ENCODE measurements at places on chromosomes 5 and 9.

DNA sequence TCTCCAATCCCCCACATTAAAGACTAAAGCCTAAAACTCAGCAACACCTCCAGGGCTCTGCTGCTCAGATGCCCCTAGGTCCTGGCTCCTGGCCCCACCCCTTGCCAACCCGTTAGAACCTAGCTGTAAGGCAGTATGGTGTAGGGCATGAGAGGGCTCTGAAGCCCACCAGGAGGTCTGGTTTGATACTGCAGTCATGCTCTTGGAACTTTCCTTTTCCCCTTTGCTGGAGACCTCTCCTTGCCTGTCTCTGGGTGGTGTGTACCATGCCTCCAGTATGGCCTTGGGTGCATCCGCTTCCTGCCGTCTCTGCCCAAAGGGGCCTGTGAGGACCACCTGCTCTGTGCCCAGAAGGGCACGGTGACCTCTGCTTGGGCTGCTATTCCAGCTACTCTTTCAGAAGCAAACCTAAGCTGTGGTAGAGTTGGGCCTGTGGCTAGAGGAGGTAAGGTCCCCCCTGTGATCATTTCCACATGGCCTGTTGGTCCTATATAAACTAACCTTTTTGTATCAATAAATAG, 3.5 kb downstream of the TENT4A start:
- no peak for DNase-seq

DNA sequence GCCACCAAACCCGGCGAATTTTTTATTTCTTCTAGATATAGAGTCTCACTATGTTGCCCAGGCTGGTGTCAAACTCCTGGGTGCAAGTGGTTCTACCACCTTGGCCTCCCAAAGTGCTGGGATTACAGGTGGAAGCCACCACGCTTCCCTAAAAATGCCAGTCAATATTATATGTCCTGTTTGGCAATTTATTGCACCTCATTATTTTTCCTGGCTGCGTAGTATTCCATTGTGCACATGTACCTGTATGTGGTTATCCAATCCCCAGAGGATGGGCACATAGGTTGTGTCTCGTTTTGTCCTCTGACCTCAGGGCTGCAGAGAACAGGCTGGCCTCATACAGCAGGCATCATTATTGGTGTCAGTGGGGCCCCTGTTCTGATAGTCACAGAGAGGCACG, 181.7 kb downstream of the C9orf50 start:
- no peak for DNase-seq

DNA sequence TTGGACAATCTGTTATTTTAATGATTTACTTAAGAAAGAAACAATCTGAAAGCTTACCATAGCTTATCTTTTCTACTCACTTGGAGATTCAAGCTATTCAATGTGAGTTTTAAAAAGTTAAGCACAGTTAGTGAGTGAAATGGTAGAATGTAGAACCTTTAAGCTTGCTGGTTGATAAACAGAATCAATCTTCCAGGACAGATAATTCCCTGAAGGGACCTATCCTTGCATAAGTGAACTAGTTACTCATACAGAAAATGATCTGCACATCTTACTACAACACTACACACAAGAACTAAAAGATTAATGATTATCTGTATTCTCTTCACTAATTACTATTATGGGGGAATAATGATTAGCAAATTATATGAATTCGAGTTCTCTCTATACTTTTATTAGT, 165.6 kb downstream of the PALM2AKAP2 start:
- DNase-seq: peak; percentile 41

GRCh38 chr9:89491694-89492093, 6.2 kb downstream of the SEMA4D start:
- DNase-seq: no peak

- no peak for DNase-seq
These were observed 44.4 kb upstream of the ELOVL7 start for GRCh38 chr5:60888359-60889061.

- no peak for DNase-seq
These were observed 1.8 kb downstream of the NUDT2 start for GRCh38 chr9:34331196-34331595.

DNA sequence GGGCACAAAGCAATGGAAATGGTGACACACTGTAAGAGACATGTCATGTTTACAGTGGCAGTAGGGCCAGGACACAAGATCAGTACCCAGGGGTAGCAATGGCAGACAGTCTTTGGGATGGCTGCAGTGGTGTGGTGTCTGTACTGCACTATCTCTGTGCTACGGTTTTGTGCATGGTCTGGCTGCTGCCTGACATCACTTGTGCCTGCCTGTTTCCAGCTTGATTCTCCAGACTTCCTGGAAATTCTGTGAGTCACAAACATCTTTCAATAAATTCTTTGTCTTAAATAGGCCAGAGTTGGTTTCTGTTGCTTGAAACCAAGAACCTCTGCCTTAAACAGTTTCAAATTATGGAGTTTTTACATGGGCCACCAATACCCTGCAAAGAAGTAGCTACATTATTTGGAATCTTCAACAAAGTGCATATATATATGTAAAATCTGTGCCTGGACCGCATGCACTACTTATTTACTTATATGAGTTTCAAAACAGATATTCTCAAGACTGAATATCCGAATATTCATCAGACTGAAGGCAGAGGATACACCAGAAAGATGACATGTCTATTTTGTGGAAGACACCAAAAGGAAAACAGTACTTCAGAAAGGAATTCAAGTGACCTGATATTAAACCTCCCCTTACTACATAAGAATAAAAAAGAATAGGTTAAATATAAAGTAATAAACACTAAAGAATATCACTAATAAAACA, 188.1 kb downstream of the RFX3 start:
- peak; percentile 68 for DNase-seq

DNA sequence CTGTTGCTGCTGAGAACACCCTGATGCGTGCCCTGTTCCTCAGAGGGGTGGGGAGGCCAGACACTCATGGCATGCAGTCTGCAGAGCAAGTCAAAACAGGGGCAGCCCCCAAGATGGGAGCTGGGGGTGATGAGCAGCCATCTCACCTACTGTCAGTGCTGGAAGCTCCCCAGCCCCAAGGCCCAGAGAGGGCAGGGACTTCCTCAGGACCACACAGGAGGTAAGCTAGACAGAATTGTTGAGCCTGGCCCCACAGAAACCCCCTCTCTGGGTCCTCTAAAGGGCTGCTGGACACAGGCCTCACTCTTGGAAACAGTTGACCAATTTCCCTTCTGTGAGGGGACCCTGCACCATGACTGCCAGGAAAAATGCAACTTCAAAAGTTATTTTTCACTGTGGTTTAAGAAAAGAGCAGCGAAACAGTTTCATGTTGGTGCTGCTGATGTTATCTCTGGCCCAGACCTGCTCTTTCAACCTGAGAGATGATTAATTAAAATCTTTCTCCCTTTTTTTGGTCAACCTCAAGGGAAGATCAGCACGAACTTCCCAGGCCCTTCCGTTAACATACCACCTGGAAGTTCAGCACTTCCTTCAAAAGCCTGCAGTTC, 9.6 kb downstream of the CSF2 start:
- no peak for DNase-seq

GRCh38 chr9:120612218-120612617, 32.3 kb upstream of the CDK5RAP2 start:
- DNase-seq: no peak

DNA sequence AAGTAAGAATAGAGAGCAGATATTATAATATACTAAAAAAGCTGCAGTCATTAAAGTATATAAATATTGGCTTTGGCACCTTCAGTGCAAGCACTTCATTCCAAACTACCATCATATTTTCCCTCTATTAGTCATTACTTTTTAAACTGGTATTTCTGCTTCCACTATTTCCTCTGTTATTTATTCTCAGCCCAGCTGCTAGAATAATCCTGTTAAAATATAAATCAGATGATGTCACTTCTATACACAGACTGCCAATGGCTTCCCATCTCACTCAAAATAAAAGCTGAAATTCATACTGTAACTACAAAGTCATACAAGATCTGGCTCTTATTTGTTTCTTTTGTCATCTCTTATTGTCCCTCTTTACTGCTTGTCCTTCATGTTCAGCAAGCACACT, 432.9 kb downstream of the TLE4 start:
- DNase-seq: peak; percentile 20

GRCh38 chr5:77960305-77960704, 184.2 kb upstream of the TBCA start:
- no peak for DNase-seq

DNA sequence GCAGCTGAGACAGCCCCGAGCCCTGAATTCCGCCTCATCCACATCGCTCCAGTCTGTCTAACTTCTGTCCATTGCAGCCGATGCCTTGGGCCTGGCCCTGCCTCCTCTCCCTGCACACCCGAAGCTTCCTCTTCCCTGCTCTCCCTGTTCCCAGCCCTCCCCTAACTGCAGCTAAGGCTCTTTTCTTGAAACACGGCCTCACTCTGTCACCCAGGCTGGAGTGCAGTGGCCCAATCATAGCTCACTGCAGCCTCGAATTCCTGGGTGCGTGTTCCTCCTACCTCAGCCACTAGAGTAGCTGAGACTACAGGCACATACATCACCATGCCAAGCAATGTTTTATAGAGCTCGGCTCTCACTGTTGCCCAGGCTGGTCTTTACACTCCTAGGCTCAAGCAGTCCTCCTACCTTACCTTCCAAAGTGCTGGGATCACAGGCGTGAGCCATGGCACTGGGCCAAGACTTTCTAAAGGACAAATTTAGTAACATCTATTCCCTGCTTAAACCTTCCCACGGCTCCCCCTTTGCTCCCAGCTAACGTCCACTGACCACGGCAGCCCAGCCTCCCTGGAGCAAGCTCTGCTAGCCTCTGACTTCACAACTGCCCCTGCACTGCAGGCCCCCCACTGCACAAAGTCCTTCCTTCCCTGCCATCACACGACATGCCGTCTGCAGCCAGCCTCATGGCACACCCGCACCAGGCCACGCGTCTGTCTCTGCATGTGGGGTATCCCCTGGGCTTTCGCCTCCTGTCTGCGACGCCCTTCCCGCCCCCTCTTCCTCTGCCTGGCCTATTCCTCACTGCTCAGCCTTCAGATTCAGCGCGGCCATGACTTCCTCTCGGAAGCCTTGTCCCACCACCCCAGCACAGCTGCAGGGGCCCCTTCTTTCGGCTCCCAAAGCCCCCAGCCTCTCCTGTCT, 28.6 kb downstream of the LAMC3 start:
- no peak for DNase-seq

DNA sequence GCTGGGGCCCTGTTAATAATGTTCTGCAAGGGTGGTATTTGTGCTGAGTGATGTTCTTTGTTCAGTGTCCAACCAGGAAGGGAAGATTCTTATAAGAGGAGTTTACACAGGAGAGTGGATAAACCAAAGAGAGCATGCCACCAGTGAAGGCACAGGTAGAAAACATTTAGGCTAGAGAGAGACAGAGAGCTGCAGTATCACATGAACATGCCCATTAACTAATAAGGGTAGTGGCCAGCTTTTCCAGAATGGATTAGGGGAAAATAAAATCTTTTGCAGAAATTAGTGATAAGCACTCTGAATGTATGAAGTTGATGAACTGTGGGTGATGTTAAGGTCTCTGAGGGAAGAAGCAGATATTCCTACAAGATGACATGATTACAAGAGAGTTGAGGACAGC, 54.1 kb upstream of the PRLR start:
- no peak for DNase-seq

- no peak for DNase-seq
These were observed 325.8 kb downstream of the PJA2 start for GRCh38 chr5:109083937-109084336.

DNA sequence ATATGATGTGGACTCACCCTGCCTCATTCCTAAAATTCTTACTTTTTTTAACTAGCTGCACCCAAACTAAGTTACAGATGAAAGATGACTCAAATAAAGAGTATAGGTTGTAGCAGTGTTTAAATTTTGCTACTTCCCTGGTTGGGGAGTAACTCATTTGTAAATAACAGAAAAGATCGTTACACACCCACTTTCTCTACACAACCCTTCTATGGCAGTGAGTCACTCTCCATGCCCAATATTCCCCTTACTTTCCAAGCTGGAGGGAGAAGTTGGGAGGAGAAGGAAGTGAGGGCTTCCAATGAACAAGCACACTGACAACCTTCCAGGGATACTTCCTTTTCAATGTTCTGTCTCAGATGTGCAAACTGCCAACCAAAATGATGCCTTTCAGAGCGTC, 1.9 kb downstream of the RASEF start:
- no peak for DNase-seq

DNA sequence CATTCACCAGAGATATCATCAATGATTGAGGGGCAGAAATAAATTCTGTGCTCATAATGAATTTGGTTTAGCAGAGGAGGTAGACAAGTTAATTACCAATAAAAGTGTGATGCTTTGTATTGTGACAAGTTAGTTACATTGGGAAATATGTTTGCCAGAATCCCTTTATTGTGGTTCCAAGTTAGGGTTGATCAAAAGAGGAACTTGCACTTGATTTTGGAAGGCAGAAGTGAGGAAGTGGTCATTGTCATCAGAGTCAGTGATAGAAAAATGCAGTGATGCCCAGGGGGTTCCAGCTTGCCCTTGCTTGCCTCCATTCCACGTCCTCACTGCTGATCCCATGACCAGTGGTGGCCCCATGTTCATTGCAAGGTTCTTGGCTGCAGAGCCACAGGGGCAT, 69.7 kb downstream of the SVEP1 start:
- DNase-seq: no peak

- DNase-seq: peak; percentile 53
These were observed 32.7 kb downstream of the PRUNE2 start for GRCh38 chr9:76873056-76873792.

DNA sequence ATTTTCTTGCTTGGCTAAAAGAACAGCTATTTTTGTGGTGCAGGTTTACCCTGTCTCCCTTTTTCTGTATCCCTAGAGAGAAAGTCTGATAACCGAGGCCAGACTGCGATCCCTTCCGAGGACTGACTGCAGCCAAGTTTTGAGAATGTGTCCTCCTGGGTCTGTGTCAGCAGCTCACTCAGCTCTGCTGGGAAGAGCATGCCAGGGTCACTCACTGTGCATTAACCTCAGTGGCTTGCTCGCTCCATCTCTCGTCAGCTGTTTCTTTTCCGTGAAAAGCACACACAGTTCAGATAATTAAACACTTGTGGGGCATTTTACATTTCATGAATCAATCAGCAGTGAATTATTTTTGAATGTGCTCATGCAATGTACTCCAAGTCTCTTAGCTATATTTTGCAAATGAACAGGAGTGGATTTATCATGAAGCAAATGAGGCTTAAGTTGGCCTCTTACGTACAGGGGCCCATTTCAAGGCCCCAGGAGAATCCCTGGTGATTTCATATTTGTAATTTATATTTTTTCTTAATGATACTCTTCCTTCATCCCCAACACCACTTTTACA, 252.1 kb downstream of the SMARCA2 start:
- no peak for DNase-seq

GRCh38 chr5:1262381-1262780, 32.5 kb downstream of the TERT start:
- no peak for DNase-seq
